ENCODE measurements at places on chromosomes 6 and 20.
A peak's percentile ranks its signal among the peaks of the same experiment; 100 is the strongest.

DNA sequence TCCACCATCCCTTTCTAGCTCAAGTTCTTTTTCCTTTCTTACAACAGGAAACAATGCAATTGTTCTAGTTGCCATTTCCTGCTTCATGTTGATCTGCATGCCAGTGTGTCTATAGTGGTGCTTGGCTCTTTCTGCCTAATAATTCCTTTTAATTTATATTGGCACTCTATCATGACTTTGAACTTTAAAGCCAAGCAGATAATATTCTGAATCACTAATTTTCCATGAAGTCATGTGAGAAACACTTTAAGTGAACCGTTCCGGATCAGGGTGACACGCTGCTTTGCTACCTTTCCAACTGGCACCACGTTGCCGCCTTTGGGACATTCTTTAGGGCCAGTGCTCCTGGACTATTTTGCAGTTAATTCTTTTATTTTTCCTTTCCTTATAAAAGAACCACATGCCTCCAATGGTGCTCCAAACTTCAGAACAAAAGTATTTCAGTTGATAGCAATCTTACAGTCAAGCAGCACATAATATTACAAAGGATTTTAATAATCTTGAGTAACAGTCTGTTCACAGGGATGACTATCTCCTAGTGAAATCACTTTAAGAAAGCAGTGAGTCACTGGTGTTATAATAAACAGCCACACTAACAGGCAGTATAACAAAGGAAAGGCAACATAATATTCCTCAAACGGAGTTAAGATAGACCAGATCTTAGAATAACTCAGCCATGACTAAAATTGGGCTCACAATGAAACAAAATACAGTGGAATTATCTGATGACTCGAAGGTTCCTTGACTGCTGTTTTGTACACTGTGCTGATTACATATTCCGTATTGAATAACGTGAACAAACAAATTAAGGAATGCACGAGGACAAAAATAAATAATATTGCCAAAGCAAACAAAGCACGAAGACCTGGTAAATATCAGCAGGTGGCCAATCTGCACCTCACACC lies 19.0 kb upstream of the BLOC1S5 start:
- no peak for DNase-seq

- no peak for DNase-seq
Measured at GRCh38 chr6:148137652-148138051, 205.0 kb upstream of the SASH1 start.

DNA sequence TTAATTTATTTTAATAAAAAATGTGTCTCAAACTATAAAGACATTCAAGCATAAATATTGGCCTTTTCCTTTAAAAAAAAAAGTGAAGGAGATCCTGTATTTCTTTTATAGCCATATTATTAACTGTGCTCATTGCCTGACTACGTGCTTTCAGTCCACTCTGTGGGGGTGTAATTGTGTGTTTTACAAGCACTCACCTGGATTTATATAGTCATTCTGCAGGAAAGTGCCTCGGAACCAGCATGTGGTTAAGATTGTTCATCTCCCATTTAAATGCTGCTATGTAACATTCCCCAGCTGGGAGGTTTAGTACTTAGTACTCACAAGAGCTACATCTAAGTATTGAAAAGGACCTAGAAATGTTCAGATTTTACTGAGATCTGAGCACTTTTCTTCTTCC lies 47.9 kb upstream of the SLC22A16 start:
- DNase-seq = no peak

- DNase-seq = no peak
Measured at GRCh38 chr20:25683050-25683449, 13.6 kb downstream of the ZNF337 start.

DNA sequence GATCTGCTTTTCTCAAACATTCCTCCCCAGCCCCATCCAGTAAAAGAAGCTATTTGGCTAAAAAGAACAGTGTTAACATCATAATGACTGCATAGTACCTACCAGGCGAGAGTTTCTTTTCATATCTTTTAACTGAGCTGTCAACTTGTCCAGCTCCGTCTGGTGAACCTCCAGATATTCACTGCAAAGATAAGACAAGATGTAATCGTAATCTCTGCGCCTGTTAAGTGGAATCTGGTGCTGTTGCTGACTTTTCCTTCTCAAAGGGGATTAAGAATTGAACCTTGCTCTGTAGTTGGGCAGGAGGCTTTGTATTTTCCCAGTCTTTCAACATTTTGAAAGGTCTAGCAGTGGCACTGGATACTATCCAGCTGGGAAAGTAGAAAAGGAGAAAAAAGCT lies 63.0 kb downstream of the RIPOR2 start:
- DNase-seq = no peak

DNA sequence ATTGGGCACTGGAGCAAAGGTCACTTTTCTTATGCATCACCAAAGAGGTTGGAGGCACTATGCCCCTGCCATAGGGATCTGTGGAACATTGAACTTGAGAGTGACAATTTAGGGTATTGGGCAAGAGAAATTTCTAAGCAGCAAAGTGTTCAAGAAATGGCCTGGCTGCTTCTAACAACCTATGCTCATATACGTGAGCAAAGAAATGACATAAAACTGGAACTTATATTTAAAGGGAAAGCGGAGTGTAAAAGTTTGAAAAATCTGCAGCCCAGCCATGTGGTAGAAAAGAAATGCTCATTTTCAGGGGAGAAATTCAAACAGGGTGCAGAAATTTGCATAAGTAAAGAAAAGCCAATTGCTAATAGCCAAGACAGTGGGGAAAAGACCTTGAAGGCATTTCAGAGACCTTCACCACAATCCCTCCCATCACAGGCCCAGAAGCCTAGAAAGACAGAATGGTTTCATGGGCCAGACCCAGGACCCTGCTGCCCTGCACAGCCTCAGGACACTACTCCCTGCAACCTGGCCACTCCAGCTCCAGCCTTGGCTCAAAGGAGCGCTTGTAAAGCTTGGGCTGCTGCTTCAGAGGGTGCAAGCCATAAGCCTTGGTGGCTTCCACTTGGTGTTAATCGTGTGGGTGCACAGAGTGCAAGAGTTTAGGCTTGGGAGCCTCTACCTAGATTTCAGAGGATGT lies 24.4 kb downstream of the NCR2 start:
- no peak for DNase-seq

GRCh38 chr6:36028088-36028876 lies 674 bp downstream of the MAPK14 start:
- peak; percentile 33 for DNase-seq

Measured in CD4-positive, alpha-beta T cell treated with Interleukin-2 at 100 ng/mL for 4 hours (primary cell).